CD4-positive, alpha-beta T cell treated with Interferon alpha-2 for 1 hour (primary cell): ENCODE measurements at places on chromosomes 11 and 22.

- DNase-seq = no peak
Measured at GRCh38 chr11:76266286-76267100, 60.2 kb upstream of the WNT11 start.

DNA sequence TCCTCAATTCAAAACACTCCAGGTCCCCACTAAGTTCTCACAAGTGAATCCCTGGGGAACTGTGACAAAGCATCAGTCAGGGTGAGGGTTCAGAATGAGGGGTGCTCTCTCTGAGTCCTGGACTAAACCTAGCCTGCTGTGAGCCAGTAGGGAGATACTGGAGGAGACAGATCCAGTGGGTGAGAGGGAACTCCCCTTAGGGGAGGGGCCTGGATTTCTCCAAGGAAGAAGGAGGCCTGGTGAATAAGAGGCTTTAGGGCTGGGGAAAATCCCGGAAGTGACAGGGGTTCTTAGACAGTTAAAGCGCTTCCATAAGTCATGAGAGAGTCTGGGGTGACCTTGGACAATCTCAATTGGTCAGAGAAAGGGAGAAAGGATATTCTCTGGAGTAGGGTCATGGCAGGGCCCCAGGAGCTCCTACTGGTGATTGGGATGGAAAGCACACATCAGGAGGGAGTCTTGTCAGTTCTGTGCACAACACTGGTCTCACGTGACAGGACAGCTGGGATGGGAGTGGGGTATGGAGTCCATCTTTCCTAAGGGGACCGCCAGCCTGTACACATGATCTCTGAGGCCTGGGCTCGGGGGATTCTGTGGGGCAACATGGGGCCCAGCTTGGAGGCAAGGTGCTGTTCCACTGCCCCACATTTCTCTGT, 1.5 kb downstream of the TBC1D10A start:
- no peak for DNase-seq

DNA sequence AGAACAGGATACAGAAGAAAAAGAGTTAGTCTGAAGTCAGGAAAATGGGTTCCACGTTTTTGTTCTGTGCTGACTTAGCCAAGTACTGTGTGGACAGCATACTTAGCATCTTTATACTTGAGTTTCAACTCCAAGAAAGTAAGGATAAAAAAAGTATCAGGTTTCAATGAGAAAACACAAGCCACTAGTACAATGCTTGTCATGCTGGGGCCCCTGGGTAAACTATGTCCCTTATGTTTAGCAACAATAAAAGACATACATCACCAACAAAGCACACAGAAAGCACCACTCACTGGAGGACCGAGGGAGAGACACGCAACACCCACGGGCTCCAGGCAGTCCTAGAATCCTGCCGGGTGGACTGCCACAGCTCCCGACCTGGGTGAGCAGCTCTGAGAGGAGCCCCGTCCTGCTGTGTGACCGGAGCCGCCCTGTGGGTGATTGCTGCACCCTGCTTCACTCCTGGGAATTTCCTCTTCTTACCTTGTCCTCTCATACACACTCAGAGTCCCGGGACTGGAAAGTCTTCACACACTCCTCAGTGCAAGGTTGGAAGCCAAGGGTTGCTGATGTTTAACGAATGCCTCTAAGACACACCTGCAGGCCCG, 890.5 kb downstream of the BRD1 start:
- no peak for DNase-seq

DNA sequence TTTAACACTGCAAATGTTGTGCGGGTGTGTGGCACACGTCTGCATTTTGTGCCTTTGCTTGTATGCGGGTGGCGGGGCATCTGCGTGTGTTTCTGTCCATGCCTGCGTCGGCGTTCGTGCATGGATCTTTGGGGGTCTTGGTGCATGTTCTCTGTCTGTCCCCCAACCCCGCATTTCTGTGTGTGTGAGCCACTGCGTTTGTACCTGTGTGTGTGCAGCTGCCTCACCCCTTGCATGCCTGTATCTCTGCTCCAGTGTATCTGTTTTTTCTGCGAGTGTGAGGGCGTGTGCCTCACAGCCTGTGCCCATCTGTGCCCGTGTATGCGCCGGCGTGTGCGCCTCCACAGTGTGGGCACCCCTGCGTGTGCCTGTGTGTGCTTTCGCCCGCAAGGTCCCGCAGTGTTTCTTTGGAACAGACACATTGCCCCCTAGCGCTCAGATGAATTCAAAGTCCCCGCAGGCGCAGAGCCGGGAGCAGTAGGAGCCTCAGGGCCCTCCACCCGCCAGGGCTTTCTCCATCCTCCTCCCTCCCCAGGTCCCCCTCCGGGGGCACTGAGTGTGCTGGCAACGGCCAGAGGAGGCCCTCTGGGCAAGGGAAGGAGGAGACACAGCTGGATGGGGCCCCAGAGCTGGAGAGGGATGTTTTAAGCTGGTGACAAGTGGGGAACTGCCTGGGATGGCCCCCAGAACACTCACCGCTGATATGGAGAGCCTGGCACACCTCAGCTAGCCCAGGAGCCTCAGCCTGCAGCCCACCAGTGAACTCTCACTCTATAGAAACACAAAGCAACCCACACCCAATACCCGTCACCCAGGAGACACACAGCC, 3.1 kb upstream of the MN1 start:
- peak; percentile 41 for DNase-seq

- DNase-seq = no peak
Measured at GRCh38 chr22:27278946-27279345, 522.6 kb downstream of the MN1 start.

GRCh38 chr11:22460181-22460580, 122.0 kb downstream of the SLC17A6 start:
- no peak for DNase-seq

GRCh38 chr11:83162377-83162776, 5.4 kb downstream of the PCF11 start:
- no peak for DNase-seq

- no peak for DNase-seq
Measured at GRCh38 chr22:18060646-18061620, 16.9 kb upstream of the PEX26 start.

GRCh38 chr11:278001-278951, at the start of gene NLRP6:
TSS of gene NLRP6 (plus strand) at chr11:278407. CDS start at chr11:278570, 163 bp downstream.
- DNase-seq = no peak

DNA sequence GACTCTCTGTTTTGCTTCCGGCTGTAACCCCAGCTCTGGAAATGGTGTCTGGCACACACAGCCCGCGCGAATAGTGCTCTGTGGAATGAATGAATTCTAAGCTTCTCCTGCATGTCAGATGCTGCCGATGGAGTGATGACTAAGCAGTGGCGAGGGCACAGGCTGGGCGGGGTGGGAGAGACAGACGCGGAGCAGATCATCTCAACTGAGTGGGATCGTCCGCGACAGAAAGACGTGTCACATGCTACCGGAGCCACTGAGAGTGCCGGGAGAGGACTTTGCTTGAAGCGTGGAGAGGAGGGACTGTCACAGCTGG, 334.5 kb downstream of the CTTN start:
- DNase-seq = no peak

DNA sequence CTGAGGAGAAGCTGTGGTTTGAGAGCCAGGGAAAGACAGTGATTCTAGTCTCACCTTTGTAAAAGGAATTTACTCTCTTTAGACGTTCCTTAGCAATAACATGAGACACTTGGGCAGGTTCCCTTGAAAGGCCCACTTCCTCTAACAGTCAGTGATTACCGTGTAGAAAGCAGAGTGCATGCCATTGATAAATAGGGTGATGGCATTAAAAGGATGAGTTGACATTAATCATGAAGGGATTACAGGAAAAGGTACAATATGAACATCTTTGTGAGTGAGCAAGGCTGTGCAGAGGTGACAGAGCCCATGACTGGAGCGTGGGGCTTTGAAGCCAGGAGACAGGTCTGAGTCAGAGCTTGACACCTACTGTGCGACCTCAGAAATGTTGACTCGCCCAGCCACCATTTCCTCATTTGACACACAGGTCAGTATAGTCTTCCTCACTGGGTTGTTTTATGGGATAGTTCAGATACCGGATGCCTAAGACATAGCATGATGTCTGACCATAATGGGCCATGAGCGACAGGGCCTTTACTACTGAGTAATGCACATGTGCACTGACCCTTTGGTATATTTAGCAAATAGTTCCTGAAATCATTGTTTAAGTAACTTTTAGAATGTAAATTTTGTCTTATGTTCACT, 341.7 kb upstream of the MTNR1B start:
- DNase-seq = no peak

DNA sequence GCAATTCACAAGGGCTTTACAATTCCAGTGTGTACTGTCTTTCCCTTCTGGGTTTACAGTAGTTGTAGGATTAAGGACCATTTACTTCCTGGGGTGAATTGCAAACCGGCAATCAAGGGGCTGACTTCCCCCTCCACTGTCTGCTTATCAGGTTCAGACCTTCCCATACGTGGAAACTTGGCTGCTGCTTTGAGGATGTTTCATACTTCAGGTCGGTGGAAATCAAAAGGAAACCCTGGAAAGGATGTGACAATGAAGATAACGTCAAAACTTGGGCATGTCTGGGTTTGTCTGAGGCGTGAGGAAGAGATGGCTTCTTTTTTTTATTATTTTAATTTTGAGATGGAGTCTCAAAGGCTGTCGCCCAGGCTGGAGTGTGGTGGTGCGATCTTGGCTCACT, 2.1 kb upstream of the RTCB start:
- no peak for DNase-seq

DNA sequence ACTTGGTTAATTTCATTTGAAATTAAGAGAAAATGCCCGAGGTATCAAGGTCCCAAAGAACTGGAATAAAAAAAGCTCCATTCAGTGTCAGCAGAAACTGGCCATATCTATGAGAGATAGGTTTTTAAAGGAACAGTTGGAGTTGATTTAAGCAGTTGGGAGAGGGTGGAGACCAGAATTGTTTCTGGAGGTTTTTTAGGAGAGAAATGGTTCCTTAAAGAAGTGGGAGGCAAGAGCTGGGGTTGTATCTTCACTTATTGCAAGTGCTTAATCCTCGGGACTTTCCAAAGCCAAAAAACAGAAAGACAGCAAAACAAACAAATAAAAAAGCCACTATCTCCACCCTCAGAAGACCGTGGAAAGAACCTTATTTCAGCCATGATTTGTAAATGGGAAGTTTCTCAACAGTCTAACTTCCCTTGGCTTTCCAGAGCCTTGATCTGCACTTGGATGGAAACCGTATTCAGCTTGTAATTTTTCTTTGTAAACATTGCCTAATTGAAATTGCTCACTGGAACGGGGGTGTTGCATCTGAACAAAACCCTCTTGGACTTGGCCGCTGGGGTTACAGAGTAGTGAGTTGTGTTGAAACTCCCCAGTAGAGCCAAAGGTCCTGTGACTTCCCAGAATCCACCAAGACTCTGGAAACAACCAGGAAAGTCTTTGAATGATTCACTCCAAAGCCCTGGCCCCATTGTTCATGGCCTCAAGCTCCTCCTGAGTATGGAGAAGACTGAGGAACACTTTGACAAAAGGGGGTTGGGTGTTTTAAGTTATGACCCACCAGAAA, 115.6 kb downstream of the SLC1A2 start:
- peak; percentile 12 for DNase-seq

DNA sequence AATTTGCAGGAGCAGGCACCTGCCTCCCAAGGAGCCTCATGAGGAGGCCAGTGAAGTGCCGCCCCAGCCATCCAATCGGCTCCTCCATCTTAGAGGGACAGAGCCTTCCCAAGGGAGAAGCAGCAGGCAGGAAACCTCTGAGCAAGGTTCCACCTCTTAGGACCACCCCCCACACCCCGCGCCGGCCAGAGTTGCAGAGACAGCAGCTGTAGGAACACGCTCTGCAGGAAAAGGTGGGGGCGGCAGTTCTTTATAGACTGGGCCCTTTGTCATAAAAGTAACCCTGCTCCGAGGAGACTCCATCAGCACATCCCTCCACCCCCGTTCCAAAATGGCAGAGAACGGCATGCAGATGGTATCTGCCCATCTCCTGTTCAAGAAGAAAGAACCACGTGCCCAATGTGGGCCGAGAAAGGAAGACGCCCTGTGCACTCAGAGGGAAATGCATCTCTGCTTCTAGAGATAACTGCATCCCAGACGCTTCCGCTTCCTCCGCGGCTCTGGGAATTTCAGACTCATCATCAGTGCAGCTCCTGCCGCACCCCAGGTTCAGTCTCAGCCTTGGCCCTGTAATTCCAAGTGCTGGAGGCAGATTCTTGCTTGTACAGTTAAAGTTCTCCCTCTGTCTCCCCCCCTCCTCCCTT, 98.5 kb downstream of the SPATA19 start:
- no peak for DNase-seq

DNA sequence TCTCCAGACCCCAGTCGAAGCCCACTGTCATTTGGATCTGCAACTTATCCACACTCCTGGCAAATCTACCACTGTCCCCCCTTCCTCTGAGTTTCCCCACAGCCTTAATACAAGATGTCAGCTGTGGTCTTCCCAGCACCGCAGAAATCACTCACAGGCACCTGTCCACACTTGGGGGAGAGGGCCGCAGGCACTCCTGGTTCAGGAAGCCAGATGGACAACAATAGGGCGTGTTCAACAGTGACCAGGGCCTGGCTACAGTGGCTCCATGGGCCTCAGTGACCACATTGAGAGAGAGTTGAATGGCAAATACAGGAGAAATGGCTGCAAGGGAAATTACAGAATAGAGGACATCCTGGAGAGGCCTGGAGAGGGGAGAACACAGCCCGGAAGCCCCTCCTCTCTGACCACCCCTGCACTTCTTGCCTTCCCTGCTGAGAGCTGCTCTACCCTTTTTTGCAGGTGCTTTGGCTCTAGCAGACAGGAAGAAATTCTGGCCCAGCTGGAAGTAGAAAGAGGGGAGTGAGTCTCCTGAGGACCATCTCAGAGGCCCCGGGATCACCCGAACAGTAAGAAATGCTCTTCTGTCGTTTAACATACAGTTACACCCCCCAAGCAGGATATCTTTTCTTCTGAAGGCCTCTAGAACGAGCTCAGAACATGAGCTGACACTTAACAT, 164.6 kb downstream of the FEZ1 start:
- no peak for DNase-seq

- DNase-seq = no peak
Measured at GRCh38 chr11:82724026-82724425, 9.6 kb downstream of the FAM181B start.

- DNase-seq = no peak
Measured at GRCh38 chr11:129578006-129578405, 202.4 kb downstream of the BARX2 start.

- DNase-seq = no peak
Measured at GRCh38 chr11:1281974-1282365, 27.5 kb downstream of the TOLLIP start.

DNA sequence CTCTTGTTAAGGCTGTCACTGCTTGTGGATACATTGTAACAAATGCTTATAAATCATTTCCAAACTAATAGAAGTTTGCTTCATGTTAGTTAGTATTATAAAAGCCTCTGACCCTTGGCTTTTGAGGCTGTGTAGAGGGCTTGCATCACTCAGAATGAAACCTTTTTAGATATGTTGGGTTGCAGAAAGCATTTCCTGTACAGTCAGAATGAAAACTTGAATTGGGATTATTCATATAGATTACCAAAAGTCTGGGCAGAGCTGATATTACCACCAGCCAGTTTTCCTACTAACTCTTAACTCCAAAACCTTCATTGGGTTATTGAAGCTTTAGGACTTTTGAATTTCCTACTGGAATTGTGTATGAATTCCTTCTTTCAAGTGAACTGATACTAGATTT, 12.0 kb downstream of the KMT2A start:
- DNase-seq = no peak
